ENCODE measurements at places on chromosomes 4 and X.

- DNase-seq: no peak
Measured at GRCh38 chrX:43269201-43269600, 386.9 kb upstream of the MAOA start.

GRCh38 chr4:1345903-1346780 lies 866 bp upstream of the UVSSA start:
- DNase-seq: no peak

DNA sequence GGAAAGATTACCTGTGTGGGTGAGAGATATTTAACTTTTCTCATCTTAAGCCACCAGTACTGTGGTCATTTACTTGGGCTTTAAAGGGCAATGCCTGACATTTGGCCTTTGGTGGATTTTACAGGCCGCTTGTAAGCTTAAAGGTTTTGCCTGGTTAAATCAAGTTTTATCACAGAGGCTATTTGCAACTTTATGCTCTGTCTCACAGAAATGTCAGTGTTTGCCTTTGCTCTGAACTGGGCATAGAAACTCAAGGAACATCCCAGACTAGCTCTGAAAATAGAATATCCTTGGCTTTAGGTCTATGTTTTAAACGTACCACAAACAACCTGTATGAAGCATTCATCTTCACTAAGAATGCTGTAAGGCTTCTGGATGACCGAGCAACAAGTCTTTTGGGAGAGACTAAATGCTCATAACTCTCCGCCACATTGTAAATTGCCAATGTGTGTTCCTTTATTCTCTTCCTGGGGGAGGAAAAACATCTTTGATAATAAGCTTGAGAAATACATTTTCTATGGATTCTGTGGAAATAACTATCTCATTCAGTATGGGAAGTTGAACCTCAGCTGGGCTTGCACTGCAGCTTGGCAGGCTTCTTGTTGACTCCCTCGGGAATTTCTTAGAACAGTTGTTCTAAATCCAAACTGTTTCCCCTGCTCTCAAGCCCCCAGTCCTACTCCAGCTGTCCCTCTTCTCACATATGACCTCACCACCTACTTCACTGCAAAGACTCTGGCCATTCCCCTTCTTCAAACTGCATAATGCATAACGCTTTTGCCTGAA lies 105.8 kb upstream of the WDR44 start:
- DNase-seq: no peak

DNA sequence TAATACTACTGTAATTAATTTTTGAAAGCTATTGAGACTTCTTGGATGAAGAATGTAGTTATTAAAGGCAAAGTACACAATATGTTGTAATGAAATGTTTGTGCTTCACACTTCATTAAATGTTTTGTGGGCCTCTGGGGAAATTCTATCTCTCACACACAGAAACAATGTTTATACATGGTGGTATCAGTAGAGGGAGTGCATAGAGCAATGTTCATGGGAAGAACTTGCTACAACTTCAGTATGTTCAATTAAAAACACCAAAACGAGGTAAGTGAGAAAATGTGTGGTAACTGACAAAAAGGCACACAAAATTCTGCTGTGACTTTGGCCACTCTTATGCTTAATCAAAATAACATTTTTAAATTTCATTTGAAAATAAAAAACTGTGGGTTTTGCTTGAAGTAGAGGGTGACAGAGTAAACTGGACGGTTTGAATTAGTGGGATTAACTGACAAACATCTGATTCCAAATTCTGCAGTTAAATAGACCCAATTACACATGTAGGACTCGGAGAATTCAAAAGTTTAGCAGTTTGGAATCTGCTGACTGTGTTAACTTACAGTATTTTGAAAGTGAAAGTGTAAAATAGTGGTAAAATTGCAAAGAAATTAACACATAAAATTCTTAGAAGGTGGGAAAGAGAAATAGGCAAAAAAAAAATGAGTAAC lies 111.4 kb upstream of the TTC29 start:
- DNase-seq: no peak

DNA sequence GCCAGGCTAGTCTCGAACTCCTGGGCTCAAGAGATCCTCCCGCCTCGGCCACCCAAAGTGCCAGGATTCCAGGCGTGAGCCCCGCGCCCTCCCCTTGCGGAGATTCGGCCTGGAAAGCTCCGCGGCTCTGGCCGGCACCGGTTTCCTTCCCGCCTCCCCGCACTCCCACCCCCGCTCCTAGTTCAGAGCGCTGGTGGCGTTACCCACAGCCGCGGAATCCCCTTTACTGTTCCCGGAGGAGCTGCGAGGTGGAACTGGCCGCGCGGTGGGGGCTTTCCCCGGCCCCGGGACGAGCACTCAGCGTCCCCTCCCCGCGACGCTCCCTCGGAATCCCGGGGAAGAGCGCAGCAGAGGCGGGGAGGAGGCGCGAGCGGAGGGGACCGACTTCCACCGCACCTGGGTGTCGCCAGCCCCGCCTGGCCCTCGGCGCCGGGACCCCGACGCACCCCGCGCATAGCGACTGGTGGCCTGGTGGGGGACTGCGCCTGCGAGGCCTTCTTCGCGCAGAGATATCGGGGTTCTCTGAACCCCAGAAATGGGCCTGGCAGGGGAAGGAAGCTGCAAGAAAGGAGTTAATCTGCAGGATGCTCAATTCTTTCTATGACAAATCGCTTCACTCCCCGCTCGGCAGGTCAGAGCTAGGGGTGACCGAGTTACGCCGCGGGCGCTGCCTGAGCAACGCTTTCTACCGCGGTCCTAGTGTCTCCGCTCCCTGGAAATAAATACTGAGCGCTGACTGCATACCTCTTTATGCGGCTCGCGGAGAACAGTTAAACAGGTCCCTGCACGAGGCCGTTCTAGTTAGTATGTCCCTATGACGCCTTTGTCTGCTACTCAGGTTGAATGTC lies 14.6 kb upstream of the SLC25A4 start:
- DNase-seq: no peak

DNA sequence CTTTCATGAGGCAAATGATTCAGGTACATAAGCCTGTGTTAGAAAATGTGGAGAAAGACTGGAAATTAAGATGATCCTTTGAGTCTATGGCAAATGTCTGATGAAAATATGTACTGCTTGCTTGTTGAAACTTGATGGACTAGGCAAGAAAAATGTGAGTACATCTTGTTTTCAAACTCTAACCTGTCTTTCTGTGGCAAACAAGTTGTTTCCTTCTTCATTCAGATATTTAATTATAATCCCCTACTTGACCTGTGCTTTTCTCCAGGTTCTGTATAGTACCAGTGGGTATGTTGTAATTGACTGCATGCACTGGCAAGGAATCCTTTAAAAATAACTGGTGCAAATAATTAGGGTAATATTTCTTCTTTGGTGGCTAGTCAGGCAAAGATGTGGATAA lies 136.7 kb downstream of the ARHGAP24 start:
- no peak for DNase-seq

- no peak for DNase-seq
Measured at GRCh38 chr4:5018096-5018495, 1.2 kb downstream of the CYTL1 start.

- DNase-seq: no peak
Measured at GRCh38 chr4:6184169-6184568, 16.2 kb downstream of the JAKMIP1 start.

Measured in stimulated activated CD8-positive, alpha-beta memory T cell treated with anti-CD3 and anti-CD28 coated beads, Interleukin-7, amount 100 ng/mL, for 24 hours (primary cell).